H4 (cell line): ENCODE measurements at places on chromosomes 7 and 10.

DNA sequence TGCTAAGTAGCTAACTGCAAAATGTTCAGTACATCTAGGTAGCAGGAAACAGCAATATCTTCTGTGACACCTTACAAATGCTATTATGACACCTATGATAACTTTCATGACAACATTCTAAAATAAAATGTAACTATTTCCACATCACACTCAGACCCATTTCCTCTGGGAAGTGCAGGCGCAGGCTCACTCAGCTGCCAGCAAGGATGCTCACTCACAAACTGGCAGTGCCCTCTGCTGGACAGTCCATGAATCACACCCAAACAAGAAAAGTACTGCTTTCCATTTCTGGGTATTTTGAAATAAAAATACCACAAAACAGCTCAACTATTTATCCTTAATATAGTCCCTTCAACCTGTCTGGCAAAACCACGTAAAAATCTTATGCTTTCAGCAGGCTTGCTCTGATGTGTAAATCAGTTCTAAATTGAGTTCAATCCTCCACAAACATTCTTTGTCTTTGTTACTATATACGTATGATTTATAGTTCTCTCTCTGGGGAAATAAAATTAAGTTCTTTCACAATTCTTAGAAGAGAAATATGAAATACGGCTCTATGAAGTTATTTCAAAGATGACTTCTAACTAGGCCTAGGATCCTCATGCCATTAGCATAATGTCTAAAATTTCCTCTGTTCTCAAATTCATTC lies 176.6 kb downstream of the PARD3 start:
- peak; percentile 59 for DNase-seq

DNA sequence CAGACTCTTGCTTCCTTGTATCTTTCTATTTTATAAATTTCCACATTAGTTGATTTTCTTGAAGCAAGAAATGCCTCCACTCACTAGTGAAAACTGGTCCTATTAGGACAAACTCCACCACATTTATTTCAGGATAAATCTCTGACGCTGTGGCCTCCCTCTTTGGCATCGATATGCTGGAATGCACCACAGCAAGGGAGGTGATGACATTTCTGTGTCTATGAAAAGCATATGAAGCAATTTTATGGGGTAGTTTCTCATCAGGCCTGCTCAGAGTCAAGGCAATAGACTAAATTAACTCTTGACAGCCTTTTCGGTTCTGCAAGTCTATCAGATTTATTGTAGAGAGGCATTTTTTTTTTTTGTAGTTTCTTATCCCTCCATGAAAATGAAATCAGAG lies 304.4 kb downstream of the ZEB1 start:
- DNase-seq = no peak

GRCh38 chr7:138345567-138345966 lies 114.5 kb upstream of the TRIM24 start:
- DNase-seq = no peak

DNA sequence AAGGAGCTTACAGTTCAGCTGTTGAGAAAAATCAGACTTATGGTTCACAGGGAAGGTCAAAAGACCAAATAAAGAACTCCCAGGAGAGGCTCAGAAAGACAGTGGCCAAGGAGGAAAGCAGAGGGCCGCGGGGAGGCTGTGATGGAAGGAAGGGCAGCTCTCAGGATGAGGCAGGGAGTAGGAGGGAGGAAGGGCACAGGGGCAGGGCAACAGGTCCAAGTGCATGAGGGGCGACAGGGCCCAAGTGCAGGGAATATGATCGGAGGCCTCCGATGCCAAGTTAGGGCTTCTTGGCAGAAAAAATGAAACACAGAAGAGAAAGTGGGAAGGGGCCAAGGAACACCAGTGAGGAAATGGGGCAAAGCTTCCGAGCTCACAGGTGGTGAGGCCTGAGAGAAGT lies 13.4 kb upstream of the PNLIPRP2 start:
- DNase-seq = no peak

- DNase-seq = no peak
Observed at GRCh38 chr7:21142081-21142480, 285.8 kb upstream of the SP4 start.

GRCh38 chr10:20614911-20615310 lies 282.2 kb downstream of the NEBL start:
- no peak for DNase-seq
